ENCODE measurements at places on chromosomes 5 and 9. TPM values are rescaled to one million over a fixed set of nuclear protein-coding genes. Genes with fewer than 3 reads are reported as not detected.

GRCh38 chr9:133792721-133793470 is 54.7 kb upstream of the SARDH start:
- peak; percentile 81 for DNase-seq

DNA sequence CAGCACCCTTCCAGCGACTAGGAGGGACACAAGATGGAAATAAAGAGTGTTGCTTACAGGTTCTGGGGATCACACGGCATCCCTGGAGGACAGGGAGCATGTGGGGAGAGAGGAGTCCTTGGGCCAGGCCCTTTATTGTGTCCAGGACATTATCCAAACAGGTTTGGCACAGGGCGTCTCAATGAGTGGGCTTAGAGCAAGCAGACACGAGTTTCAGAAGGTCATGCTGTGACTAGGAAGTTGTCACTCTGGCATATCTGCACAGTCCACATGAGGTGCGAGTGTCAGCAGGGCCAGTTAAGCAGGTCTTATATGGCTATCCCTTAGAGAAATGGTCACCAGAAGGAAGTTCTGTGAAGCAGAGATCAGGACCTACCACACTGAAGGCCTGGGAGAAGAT is 174.5 kb upstream of the OTULINL start:
- DNase-seq = no peak

DNA sequence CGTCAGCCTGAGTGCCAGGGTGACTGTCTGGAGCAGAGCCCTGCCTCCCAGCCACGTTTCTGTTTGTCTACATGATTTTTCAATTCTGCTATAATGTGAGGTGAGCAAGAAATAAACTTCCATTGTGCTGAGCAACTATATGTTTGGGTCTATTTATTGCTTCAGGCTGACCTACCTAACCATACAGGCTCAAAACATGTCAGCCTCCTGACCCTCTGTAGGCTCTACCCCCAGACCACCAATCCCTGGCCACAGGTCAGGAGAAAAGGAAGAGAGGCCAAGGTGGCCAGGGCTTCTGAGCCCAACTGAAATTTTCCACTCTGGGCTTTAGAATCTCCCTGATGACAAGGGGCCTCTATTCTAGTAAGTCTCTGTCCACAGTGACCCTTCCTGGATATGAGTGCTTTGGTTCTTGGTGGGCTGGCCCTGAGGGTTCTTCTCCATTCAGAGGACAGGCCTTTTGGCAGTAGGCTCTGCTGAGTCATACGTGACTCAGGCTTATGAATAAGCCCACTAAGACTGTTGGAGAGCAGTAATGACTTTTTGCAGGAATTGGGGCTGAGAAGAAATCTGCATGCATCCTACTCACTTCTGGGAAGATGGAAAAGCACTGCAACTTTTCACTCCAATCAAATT is 117.2 kb upstream of the TBCA start:
- DNase-seq = peak; percentile 43

DNA sequence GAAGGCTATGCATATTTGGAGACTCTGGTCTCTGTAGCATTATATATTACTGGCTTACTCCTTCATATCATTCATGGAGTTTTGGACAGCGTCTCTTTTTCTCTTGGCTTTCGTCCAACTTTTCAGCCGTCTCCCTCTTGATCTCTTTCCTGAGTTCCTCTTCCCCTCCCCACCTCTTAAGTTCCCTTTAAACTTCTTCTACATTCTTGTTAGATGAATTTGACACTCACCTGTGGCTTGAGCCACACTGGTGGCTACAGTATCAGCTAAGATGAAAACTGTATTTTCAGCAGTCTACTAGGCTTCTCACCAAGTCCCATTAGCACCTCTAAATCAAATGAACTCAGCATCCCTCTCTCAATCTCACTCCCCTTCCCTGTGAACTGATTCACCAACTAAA is 128.1 kb downstream of the STARD4 start:
- DNase-seq = peak; percentile 65

GRCh38 chr9:72898784-72899733 is 53.8 kb downstream of the ALDH1A1 start:
- DNase-seq = no peak

- no peak for DNase-seq
Measured at GRCh38 chr5:36778336-36778735, 98.2 kb upstream of the NIPBL start.

DNA sequence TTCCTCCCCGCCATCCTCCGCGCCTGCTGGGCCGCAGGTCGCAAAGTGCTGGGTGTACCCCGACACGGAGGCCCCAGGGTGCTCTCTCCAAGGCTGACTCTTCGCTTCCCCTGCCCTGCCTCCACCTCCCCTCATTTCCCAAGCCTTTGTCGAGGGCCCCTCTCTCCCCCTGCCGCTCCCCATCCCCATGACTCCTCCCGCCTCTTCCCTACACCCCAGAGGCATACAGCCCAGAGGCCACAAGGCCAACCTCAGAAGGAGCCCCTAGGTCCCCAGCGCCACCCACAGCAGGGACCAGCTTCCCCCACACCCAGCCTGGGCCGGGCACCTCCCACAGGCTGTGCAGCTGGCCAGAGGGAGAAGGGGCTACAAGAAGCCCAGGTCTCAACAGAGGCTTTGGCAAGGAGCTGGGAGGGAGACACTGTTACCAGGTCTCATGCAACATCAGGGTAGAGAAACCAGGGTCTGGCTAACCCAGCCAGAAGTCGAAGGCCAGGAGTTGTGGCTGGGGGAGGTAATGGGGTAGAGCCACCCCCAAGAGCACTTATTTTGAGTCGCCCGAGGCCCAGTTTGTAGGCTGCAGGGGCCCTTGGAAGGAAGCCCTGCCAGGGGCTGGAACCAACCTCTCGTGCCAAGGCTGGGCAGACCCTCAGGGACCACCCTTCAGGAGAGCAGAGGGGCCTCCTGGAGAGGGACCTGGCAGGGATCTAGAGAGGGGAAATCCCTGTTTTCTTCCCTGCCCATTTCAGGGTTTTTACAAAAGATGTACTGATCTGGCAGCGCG is 24.5 kb upstream of the SARDH start:
- no peak for DNase-seq

GRCh38 chr9:102185371-102185770 is 446.9 kb upstream of the GRIN3A start:
- DNase-seq = no peak

- peak; percentile 98 for DNase-seq
Measured at GRCh38 chr5:78594610-78595457, 53.7 kb downstream of the LHFPL2 start.

- peak; percentile 69 for DNase-seq
Measured at GRCh38 chr9:38680837-38681445, 39.0 kb downstream of the FAM240B start.

DNA sequence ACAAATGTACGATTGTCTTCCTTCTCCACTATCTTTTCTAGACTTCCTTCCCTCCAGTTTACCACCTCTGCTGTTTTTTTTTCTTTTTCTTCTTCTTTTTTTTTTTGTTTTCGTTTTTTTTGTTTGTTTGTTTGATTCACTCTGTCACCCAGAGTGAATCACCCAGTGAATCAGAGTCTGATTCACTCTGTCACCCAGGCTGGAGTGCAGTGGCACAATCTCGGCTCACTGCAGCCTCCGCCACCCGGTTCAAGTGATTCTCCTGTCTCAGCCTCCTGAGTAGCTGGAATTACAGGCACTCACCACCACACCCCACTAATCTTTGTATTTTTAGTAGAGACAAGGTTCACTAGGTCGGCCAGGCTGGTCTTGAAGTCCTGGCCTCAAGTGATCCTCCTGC is 375.7 kb downstream of the NTRK2 start:
- DNase-seq = no peak

- no peak for DNase-seq
Measured at GRCh38 chr9:33880211-33881089, 63.5 kb downstream of the UBE2R2 start.

DNA sequence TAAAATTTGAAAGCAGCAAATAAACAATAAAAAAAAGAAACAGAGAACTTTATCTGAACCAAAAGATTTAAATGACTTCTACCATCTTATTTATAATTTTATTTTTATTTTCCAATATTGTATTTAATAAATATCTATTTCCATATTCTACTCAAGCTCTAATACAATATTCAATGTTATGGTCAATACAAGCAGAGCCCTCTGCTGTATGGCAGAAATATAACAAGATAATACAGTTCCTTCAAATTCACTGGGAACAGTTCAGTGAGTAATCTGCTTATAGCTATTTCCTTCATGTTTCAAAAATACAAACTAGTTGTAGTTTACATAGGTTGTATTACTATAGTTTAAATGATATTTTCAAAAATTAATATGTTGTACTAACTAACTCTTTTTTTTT is 332.7 kb downstream of the PRDM9 start:
- no peak for DNase-seq

GRCh38 chr9:124137009-124137943 is 120.5 kb upstream of the NEK6 start:
- peak; percentile 21 for DNase-seq

- no peak for DNase-seq
Measured at GRCh38 chr5:173614591-173614990, 1.9 kb downstream of the BOD1 start.

DNA sequence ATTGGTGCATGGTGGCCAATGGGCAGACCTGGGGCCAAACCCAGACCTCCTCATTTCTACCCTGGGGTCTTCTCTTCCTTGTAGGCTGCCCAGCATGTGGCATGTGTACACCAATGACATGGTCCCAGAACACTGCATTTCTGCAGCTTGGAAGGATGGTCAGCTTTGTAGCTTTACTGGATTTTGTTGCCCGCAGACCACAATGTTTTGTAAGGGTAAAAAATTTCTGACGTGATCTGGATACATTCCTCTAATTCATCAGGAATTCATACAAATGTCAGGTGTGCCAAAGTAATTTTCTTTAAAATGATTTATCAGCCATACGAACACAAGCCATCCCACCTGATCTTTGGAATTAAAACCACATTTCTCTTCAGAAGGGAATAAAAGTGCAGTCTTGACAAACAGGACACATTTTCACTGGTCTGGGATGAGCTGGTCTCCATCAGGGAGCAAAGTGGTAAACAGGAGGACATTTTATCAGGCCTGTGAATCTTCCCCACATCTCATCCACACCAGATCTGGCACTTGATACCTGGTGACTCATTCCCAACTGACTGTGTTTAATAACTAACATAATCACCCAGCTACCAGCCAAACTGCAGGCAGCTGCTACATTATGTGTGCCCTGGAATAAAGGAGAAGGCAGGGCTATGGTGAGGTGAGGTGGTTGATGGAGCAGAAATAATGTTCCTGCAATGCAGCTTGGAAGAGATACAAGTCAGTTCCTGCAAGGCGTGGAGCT is 103.9 kb downstream of the SPOCK1 start:
- DNase-seq = no peak

GRCh38 chr5:34455098-34455497 is 201.0 kb upstream of the RAI14 start:
- no peak for DNase-seq

GRCh38 chr5:162529886-162530285 is 462.3 kb downstream of the GABRG2 start:
- DNase-seq = no peak

- peak; percentile 88 for DNase-seq
Measured at GRCh38 chr5:100827481-100827889, 75.6 kb downstream of the ST8SIA4 start.

- no peak for DNase-seq
Measured at GRCh38 chr5:73236541-73237128, 63.6 kb downstream of the TMEM174 start.

- peak; percentile 15 for DNase-seq
Measured at GRCh38 chr9:33785914-33786313, 9.4 kb upstream of the PRSS3 start.

DNA sequence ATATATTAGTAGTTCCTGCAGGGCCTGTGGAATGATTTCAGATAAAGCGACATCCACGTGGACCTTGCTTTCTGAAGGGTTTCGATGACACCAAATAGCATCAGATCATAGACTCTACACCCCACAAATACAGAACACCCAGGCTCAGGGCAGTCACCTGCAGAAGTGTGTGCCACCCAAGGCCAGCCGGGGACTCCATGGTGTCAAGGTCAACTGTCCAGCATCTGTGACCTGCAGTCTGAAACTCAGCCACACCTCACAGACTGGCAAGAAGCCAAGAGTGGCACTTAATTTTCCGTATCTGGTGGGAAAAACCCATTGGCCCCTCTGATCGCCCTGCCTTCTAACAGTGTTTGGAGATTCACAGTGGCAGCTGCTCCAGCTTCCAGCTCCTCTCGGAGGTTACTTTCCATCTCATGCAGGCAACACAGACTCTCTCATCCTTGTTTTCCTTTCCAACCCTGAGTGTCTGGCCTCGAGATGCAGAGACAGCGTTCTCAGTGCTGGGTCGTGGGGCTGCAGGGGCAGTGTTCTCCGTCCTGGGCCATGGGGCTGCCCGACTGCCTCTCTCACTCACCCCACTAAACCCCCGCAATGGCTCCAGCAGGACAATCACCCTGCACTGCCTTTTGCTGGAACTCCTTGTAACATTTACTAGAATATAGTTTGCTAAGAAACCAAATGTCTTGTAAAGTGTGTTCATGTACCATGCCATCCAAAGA is 221.9 kb downstream of the IRX2 start:
- DNase-seq = no peak

DNA sequence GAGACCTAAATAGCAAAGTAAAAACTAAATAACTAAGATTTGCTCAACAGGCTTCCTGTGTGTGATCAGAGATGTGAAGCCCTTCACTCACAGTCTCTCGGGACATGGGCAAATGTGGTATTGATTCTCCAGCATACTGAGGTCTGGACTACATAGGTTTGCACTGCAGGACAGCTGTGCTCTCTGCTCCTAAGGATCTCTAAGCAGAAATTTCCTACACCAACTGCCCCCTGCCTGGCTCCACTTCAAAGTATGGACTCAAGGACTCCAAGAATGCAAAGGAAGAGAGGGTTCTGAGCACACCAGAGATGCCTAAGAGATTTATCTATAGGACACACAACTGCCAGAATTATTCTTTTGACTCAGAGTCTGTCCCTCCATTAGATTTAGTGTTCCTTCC is 487.2 kb downstream of the SEMA5A start:
- no peak for DNase-seq

- no peak for DNase-seq
Measured at GRCh38 chr9:135639196-135639595, at the start of gene GLT6D1. Gene GLT6D1 (minus strand): TSS chr9:135639540. CDS start chr9:135639187, 353 bp downstream.

- DNase-seq = peak; percentile 91
Measured at GRCh38 chr9:75001719-75002421, 26.2 kb downstream of the CARNMT1 start.

DNA sequence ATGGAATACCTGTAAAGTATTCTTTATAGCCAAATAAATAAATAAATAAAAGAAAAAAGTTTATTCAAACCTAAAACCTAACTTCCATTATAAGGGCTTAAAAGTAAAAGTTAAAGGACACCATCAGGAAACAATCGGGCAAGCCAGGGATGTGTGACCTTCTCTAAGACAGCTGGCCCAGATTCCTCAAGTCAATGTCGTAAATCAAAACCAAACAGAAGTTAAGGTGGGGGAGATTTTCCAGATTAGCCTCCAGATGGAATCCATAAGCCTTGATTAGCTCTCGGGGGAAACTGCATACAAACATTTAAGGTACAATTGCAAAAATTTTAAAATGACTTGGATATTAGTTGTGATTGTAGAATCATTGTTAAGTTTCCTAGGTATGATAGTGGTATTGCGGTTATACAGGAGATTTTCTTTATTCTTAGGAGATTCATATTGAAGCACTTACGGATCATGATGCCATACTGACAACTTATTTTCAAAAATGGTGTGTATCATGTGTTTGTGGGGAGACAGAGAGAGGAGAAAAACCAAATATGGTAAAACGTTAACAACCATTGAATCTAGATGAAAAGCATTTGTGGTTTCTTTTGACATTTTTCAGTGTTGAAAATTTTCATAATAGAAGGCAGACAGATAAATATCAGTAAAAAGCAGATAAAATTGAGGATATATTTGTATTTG is 21.5 kb upstream of the MGAT1 start:
- DNase-seq = peak; percentile 22

Gene NDUFA8
- polyA plus RNA-seq = 65.4 TPM

Gene F2RL2
- polyA plus RNA-seq = 1.8 TPM

Gene NEURL1B
- 42.7 TPM for polyA plus RNA-seq

Gene PCDHGB2
- 1.8 TPM for polyA plus RNA-seq

Gene BAAT
- polyA plus RNA-seq = 1.2 TPM

Data from muscle of leg (tissue), 16 donors.